ENCODE measurements at places on chromosomes 4 and X. TPM values are rescaled to one million over a fixed set of nuclear protein-coding genes. Genes with fewer than 3 reads are reported as not detected.

SLC16A2 gene
- total RNA-seq: 86.9 TPM

UGT2B15 gene
- not detected for total RNA-seq

KIAA0232 gene
- total RNA-seq: 11.5 TPM

PDE6B gene
- total RNA-seq: 12.7 TPM

CLGN gene
- 6.7 TPM for total RNA-seq

TLL1 gene
- total RNA-seq: 0.31 TPM

LANCL3 gene
- total RNA-seq: 0.38 TPM

KCNE5 gene
- total RNA-seq: 0.74 TPM

- no peak for DNase-seq
Observed at GRCh38 chr4:1255151-1255550, 6.2 kb upstream of the CTBP1 start.

DNA sequence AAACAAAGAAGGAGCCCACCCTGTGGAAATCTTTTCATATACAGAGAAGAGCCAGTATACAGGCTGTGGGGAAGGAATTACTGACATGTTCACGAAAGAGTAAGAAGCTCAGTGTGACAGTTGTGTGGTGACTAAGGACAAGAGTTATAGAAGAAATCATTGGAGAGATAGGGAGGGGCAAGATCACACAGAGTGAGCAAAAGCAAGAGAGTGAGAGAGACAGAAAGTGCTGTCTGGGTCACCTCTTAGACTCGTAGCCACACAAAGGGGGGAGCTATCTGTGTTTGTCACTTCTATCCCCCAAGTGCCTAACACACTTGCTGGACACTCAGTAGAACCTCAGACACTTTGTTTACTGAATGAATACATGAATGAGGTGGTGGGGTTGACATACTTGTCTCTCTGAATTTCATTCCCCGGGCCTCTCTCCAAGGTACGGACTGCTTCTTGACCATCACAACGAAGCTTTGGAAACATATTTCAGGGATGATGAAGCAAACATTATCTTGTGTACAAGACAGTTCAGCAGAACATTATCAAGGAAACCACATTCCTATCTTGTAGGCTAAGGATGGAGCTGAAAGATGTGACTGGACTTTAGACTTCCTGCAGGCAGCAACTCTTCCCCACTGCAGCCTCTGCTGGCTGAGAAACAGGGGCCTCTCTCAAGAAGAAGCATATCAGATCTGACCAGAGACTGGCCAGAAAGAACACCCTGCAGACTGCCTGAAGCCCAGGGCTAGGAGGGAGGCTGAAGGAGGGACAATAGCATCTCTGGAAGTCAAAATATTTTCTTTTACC, 168.2 kb downstream of the AMELX start:
- DNase-seq: no peak

- no peak for DNase-seq
Observed at GRCh38 chrX:47148946-47149345, 3.9 kb downstream of the RBM10 start.

GRCh38 chrX:18348047-18348446, 6.4 kb downstream of the SCML2 start:
- DNase-seq: no peak

DNA sequence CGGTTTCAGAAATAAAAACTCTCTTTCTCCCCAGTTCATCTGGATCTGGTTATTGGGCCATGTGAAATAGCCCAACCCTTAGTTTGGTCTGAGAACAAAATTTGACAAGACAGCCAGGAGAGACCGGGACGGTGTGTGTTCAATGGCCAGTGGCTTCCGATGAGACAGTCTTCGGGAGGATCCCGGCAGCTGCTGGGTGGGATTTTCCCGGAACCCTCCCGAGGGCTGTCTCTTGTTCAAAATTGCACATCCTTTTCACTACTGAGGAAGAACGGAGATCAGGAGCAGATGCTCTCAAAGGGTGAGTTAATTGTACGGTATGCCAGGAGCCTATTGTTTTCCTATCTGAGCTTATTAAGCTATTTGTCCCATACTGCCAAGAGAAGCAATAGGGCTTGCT, 166.5 kb downstream of the PRR32 start:
- DNase-seq: peak; percentile 5

- no peak for DNase-seq
Observed at GRCh38 chr4:60611762-60612496, 588.2 kb upstream of the ADGRL3 start.

- no peak for DNase-seq
Observed at GRCh38 chrX:107290019-107290418, 83.6 kb downstream of the DNAAF6 start.

DNA sequence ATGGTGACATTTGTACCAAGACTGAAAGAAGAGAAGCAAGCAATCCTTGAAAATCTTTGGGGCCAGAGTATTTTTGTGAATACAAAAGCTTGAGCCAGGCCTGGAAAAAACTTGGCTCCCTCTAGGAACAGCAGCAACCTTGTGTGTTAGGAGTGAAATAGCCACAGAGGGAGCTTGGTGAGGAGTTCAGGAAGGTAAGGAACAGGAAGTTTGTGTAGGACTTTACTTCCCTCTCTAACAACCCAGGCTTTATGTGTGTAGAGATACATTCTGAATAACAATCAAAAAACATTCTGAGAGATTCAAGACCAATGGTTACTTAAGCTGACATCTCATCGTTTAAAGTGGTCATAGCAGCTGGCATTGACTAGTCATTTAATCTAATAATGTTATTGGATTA, 668.5 kb downstream of the PCDH18 start:
- DNase-seq: no peak

GRCh38 chrX:71103110-71103983, 3.2 kb downstream of the CXorf65 start:
- DNase-seq: peak; percentile 77

DNA sequence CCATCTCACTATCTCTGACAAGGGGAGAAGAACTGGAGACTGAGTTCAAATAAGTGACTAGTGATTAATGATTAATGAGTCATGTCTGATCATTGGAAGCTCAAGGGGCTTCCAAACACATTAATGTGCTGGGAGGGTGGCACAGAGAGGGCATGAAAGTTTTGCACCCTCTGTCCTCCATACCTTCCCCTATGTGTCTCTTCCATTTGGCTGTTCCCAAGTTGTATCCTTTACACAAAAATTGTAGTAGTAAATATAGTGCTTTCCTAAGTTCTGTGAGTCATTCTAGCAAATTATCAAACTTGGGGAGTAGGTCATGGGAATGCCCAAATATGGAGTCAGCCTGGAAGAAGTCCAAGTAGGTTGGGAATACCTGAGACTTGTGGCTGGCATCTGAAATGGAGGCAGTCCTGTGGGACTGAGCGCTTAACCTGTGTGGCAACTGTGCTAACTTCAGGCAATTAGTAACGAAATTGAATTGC, 4.1 kb upstream of the FAM200B start:
- no peak for DNase-seq

GRCh38 chr4:1784789-1785591, 8.1 kb upstream of the FGFR3 start:
- DNase-seq: no peak

- no peak for DNase-seq
Observed at GRCh38 chr4:15717657-15718416, 15.0 kb downstream of the BST1 start.

DNA sequence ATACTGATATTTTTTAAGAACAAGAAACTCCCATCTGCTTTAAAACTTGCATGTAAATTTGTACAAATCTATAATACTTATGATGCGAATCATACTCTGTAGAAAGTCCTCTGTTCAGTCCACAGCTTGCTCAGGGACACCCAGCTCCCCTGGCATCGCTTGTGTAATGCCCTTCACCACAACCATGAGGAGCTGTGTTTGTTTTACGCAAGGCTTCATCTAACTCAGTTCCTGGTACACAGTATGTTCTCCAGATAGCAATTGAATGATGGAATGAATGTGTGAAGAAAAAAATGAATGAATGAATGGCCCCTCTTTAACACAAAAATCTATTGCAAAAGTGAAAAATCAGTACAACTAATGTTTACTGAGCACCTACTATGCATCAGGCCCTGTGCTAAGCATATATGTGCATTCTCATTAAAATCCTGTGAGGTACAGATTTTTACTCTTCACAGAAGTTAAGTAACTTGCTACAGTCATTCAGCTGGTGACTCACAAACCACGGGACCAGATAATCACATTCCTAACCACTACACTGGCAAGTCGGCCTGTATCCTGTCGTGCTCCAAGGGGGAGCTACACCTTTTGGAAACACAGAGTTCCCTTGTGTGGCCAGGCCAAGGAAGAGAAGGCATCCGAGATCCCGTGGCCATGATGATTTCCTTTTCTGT, 58.7 kb upstream of the KDR start:
- DNase-seq: peak; percentile 21

GRCh38 chr4:52931243-52931642, 69.1 kb downstream of the RASL11B start:
- DNase-seq: no peak

- no peak for DNase-seq
Observed at GRCh38 chrX:9566150-9566621, 101.3 kb downstream of the TBL1X start.

GRCh38 chrX:39550795-39551361, 546.9 kb downstream of the BCOR start:
- DNase-seq: no peak

- no peak for DNase-seq
Observed at GRCh38 chr4:7519638-7520376, 85.1 kb upstream of the PSAPL1 start.

DNA sequence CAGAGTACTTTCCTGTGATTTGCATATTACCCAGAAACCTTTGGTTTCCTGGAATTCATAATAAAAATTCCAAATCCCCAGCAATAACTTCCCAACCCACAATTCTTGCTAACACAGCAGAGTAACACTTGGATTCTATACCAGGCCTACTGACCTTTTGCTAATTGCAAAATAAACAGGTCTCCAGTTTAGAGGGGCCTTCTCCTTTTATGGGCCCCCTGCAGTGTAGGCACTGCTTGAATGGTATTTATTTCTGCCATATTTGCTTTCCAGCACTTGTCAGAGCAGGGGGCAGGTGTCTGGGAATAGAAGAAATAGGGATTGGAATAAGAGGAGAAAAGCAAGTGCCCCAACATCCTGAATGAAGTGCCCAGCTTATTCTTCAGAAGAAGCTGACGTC, 25.3 kb upstream of the GPC3 start:
- no peak for DNase-seq

Data from H7 (cell line).